ENCODE measurements at places on chromosomes 4 and X.

DNA sequence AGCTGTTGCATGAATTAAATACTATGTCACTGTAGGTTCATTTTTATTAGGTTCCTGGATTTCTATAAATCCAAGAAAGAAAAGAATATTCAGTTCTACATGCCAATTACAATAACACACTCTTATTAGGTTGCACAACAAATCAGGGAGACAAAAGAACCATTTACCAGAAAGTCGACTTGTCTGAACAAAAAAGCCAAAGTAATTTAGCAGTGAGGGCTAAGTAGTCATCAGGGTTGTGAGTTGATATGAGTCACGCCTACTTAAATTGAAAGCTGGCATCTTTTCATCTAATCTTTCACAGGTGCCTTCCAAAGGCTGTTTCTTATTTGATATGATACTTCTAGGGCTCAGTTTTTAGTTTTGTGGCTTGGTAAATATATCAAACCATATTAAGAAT is 25.4 kb upstream of the GNRHR start:
- no peak for DNase-seq

DNA sequence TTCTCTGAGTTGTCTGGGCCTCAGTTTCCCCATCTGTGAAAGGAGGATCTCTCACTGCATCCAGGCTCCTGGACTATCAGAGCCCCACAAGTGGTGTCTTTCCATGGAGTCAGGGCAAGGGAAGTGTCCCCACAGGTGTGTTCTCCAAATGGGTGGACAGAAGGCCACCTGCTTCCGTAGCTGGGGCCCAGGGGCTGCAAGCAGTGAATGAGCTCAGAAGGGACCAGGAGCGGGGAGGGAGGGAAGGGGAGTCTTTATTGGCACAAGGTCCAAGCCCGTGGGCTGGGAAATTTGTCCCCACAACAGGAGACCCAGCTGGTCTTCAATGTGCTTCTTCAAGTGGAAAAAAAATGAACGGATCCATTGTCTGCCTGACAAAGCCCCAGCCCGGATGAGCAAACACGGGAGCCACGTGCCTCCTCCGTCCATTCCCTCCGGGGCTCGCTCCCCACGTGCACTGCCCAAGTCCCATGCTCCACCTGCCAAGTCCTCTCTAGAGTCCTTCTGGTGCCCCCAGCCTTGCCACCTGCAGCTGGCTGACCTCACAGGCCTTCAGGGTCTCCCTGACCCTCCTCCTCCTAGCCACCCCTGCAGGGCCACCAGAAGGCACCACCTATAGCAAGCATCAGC is 72.0 kb downstream of the JAKMIP1 start:
- no peak for DNase-seq

- DNase-seq = no peak
Measured at GRCh38 chr4:53161787-53162433, 204.0 kb downstream of the SCFD2 start.

- no peak for DNase-seq
Measured at GRCh38 chr4:26178854-26179253, 142.0 kb upstream of the RBPJ start.

DNA sequence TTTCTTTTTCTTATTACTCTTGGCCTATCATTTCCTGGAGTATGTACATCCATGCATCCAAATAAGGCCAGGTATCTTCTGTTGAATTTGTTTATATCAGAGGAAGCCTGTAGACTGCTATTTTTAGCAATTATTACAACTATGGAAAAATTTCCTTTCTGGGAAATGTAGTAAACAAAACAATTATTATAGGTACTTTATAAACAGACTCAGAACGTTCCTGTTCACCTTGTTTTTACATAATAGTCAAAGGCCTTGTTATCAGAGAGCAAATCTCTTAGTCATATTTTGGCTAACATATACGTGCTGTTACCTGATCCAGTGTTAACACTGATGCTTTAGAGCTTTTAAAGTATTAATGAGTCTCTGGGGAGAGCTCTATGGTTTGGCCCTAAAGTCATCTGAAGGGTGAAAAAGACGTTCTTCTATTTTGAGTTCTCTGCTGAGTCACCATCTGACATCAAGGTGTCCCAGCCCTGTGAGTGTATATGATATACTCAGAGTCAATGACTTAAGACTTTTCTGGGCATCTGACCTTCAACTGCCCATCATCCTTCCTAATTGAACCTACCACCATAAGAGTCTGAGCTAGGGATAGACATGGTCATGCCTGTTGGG is 7.3 kb downstream of the SPARCL1 start:
- no peak for DNase-seq

GRCh38 chr4:6673660-6674499 is 19.8 kb upstream of the S100P start:
- DNase-seq = peak; percentile 94

DNA sequence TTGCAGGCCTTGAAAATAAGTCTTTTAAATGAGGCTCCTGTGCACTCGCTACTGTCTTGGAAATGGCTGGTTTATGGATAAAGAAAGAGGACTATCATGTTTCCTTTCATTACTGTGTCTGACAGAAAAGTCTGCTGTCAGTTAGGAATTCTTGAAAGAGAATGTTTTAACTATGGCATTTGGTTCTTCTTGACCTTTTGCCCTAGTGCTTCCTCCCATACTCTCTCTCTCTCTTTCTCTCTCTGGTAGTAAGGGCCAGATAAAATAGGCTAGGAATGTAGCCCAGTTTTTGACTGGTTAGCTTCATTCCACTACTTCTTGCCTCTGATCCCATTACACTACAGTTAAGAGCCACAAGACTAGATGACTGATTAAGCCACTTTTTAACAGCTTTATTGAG is 29.8 kb downstream of the YY2 start:
- no peak for DNase-seq

- no peak for DNase-seq
Measured at GRCh38 chr4:157509341-157509740, 288.8 kb downstream of the GRIA2 start.

GRCh38 chr4:30616942-30617646 is 103.1 kb upstream of the PCDH7 start:
- DNase-seq = no peak

DNA sequence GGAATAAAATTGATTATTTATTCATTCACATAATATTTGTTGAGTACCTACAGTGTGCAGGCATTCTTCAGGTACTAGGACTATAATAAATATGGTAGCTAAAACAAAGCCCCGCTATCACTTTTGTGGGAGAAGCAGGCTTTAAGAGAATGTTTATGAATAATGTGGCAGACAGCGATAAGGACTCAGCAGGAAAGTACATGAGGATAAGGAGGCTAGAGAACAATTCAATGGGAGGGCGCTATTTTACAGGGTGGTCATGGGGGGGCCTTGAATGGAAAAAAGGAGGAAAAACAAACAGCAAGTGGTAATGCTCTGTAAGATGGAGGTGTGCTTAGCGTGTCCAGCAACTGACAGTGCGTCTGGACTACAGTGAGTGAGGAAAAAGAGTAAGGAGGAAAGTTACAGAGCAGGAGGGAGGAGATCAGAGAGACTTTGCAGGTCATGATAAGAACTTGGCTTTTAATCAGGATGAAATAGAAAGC is 264.2 kb upstream of the ETNPPL start:
- DNase-seq = no peak

- DNase-seq = no peak
Measured at GRCh38 chrX:117910216-117910615, 206.4 kb downstream of the KLHL13 start.

DNA sequence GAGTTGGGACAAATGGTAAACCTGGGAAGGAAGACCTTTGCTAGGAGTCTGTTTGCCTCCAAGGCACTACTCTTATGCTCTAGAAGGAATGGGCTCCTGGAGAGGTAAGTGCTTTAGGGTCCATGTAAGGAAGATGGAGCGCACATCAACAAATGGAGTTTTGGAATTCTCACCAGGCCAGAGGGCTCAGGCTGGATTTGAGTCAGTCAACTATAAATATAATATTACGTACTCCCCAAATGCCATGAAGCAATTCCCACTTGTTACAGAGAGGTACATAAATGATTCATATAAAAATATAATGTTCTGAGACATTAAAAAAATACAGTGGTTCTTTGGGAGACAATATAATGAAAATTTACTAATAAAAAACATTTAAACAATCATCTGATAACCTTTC is 1.6 kb upstream of the SLC9B1 start:
- DNase-seq = no peak

GRCh38 chr4:6992728-6993677 is 50.2 kb upstream of the TADA2B start:
- DNase-seq = no peak

GRCh38 chrX:153520287-153520917 is 3.0 kb downstream of the ATP2B3 start:
- no peak for DNase-seq

GRCh38 chrX:18543738-18544137 is 118.3 kb downstream of the CDKL5 start:
- no peak for DNase-seq

DNA sequence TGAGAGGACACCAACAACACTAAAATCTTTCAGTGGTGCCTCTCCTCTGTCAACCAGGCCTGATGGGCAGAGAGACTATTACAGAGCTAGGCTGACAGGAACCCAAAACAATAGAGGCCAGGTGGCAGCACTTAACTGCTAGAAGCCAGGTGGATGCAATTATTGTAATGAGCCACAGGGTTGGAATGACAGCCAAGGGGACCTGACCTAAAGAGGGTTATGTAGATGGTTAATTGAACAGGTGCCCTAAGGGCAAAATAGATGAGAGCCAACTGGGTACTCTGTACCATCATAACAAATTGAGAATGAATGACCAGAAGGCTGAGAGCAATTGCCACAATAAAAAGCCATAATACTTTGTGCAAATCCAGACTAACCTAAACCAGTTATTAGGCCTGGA is 24.7 kb upstream of the FRAS1 start:
- no peak for DNase-seq

GRCh38 chrX:154000051-154000450 is 19.7 kb downstream of the IRAK1 start:
- no peak for DNase-seq

- no peak for DNase-seq
Measured at GRCh38 chr4:118099106-118099505, 64.8 kb downstream of the NDST3 start.

GRCh38 chrX:17692709-17693346 is 44.5 kb upstream of the SCML1 start:
- no peak for DNase-seq

GRCh38 chr4:158189422-158189821 is 16.6 kb upstream of the GASK1B start:
- DNase-seq = no peak

GRCh38 chrX:41912923-41913322 is 10.4 kb downstream of the CASK start:
- DNase-seq = no peak

DNA sequence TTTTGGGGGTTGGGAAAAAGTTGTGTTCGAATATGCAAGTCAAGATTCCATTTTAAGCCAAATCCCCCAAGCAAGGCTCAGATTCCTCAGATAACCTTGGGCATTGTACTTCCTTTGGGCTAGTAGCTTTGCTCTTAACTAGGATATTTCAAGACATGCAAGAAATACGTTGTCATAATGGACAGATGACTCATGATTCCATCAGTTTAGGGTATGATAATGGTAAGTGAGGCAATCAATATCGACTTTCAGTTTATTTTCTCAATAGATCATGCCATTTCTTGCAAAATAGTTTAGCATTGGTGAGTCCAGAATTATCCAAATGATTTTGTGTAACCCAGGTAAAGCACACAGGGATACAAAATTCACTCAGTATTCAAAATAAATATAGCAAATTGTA is 25.4 kb downstream of the CFAP299 start:
- no peak for DNase-seq

GRCh38 chr4:1770245-1770644 is 22.8 kb upstream of the FGFR3 start:
- DNase-seq = no peak

- DNase-seq = no peak
Measured at GRCh38 chrX:139739138-139739537, 31.2 kb upstream of the MCF2 start.

DNA sequence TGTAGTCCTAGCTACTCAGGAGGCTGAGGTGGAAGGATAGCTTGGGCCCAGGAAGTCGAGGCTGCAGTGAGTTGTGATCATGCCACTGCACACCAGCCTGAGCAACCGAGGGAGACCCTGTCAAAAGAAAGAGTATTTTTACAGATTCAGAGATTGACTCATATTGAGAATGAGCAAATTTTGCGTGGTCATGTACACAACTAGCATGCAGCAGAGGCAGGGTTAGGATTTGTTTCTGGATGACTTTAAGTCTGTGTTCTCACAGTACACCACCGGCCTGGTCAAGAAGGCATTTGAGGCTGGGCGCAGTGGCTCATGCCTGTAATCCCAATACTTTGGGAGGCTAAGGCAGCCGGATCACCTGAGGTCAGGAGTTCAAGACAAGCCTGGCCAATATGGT is 44.8 kb upstream of the CBR4 start:
- no peak for DNase-seq

DNA sequence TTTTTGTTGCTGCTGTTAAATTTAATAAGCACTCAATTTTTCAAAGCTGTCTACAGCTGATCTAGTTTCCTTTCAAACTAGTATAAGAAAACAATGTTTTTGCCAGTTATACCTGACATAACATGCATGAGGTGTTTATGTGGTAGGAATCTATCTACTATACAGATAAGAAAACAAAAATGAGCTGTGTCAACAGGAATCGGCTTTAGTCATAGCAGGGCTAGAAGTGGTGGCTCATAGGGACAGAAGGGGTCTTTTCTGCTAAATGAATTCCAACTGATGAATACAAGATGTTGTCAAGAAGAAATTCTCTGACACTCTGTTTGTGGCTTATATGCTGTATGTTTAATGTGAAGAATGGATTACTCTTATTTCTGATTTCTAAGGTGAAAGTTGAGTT is 55.7 kb upstream of the CLNK start:
- no peak for DNase-seq

GRCh38 chr4:183637461-183637860 is 21.5 kb downstream of the RWDD4 start:
- no peak for DNase-seq

GRCh38 chrX:154349359-154349935 is 25.0 kb downstream of the FLNA start:
- DNase-seq = no peak

DNA sequence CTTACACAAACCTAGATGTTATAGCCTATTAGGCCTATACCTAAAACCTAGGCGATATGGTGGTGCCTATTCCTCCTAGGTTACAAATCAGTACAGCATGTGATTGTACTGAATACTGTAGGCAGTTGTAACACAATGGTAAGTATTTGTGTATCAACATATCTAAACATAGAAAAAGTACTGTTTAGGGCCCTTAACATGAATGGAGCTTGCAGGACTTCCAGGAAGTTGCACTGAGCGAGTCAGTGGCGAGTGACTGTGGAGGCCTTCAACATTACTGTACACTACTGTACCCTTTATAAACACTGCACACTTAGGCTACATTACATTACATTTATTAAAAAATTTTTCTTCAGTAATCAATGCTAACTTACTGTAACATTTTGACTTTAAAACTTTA is 37.8 kb downstream of the WWC2 start:
- DNase-seq = no peak
